ENCODE measurements at places on chromosomes 2 and 18.

- no peak for DNase-seq
Measured at GRCh38 chr2:61492476-61492875, 21.6 kb upstream of the USP34 start.

DNA sequence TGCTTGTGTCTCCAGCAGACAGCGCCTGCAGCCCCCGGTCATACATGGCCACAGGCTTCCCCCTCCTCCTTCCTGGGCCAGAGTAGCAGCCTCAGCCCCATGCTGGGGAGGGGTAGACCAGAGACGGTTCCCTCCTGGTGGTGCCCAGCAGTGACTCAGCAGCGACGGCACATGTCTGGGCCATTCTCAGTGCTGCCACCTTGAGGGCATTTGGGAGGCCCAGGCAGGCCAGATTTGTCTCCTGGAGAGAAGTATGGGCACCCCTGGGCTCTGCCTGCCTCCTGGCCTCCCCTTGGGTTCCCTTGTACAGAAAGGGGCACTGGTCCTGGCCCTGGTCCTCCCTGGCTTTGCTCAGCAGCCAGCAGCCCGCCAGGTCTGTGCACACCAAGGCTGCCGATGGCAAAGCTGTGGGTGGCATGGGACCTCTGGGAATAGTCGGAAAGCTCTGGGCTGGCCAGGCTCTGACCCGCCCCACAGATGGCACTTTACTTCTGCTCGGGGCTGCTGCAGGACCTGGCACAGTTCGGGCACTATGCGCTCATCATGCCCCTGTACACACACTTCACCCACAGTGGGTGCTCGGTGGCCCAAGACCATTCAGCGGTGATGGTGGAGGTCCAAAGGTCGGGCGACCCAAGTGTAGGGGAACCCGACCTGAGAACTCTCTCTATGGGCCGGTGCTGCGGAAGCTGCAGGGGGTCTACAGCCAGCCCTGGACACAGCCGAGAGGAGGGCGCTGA lies 11.4 kb upstream of the ALPI start:
- no peak for DNase-seq

GRCh38 chr18:50632895-50633515 lies 73.1 kb downstream of the MAPK4 start:
- no peak for DNase-seq

- no peak for DNase-seq
Measured at GRCh38 chr2:129233166-129233565, 746.3 kb upstream of the RAB6C start.

DNA sequence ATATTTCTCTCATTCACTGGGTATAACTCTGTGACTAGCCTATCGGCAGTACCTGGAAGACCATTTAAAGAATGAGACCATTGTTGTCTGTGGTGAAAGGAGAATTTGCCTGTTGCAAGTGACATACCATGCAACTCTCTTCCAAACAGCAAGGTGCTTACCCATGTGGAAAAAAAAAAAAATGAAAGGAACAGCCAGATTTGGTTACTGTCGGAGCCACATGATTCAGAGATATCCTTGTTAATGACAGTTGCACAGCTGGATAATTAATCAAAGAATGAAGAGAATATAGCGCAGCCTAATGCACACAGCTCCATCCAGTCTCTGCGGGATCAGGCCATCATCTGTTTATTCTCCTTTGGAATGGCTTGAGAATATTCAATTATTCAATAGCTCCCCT lies 141.8 kb downstream of the HRH4 start:
- DNase-seq: no peak

- no peak for DNase-seq
Measured at GRCh38 chr2:111710085-111710484, 173.9 kb downstream of the ANAPC1 start.

GRCh38 chr2:65278531-65278981 lies 50.9 kb downstream of the ACTR2 start:
- DNase-seq: no peak

DNA sequence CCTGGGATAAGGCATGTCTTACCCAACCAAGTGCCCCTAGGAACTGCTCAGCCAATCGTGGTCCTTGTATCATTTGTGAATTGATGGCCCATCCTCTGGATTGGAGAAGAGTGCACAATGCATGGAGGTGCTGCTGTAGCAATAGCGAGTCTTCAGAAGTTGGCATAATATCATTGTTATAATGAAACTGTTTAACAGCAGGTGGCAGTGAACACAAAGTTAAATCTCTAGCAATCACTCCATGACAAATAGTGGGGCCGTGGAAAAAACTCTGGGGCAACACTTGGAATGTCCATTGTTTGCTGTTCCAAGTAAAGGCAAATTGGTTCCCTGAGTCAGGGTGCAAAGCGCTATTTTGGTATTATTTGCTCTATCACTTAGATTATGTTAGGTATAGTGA lies 11.4 kb downstream of the REG1A start:
- no peak for DNase-seq

GRCh38 chr18:70428439-70428838 lies 139.6 kb downstream of the SOCS6 start:
- DNase-seq: no peak

GRCh38 chr18:58402247-58402646 lies 226.6 kb downstream of the ALPK2 start:
- no peak for DNase-seq

GRCh38 chr2:152445791-152446201 lies 110.8 kb downstream of the FMNL2 start:
- peak; percentile 60 for DNase-seq

- DNase-seq: no peak
Measured at GRCh38 chr2:48165070-48165753, 258.9 kb upstream of the FBXO11 start.

DNA sequence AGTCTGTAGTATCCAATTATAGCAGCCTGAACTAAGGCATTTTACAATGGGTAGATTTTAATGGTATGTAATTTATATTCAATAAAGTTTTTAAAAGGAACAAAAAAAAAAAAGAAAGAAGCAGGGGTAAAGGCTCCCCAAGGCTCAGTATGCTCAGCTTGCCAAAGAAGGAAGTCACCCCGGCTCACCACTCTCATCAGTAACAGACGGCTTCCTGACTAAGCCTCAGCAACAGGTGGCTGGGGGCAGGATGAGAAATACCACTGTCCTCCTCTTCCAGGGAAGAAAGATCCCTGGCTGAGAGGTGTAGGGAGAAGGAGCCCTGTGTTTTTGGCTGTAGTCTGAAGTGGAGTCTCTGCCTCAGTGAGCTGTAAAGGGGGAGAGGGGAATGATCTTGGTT lies 121.2 kb downstream of the ARHGEF4 start:
- no peak for DNase-seq

GRCh38 chr2:227524665-227525064 lies 52.7 kb downstream of the AGFG1 start:
- no peak for DNase-seq

DNA sequence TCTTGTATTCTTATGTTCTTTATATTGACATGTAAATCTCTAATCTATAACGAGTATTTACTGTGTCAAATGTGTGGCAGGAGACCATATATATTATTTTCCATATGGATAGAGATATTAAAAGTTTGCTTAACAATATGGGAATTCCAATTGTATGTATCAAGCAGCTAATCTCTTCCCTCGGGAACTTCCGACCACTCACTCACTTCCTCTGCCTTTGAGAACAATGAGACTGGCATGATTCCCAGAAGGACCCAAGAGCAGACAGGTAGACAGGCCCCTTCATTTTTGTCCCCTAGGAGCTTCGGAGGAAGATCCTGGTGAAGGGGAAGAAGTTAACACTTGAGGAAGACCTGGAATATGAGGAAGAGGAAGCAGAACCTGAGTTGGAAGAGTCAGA lies 24.1 kb downstream of the PLCD4 start:
- DNase-seq: no peak

DNA sequence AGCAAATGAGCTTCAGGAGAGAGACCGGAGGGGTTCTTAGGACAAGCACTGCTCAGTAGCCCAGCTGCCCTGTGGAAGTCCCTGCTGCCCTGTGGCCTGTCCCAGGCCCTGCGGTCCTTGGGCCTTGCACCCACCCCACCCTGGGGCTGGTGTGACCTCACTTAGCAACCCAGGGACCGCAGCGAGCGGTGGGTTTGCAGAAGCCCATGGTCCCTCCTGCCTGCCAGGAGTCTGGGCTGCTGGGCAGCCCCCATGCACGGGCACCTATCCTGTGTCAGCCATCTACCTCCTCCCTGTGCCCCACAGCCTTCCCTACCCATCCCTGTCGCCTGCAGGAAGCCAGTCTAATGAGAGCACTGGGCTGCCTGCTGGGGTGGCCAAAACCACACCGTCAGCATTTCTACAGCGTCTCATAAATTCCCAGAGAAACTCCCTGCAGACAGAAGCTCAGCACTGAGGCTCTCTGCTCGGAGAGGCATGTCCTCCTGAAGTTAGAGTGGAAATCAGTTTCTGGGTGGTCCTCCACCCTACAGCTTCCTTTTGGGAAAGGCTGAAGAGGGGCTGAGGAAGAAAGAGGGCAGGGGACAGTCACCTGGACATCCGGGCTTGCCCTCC lies 231.1 kb upstream of the HS6ST1 start:
- DNase-seq: no peak

GRCh38 chr2:173708806-173709205 lies 256.4 kb downstream of the SP3 start:
- no peak for DNase-seq

DNA sequence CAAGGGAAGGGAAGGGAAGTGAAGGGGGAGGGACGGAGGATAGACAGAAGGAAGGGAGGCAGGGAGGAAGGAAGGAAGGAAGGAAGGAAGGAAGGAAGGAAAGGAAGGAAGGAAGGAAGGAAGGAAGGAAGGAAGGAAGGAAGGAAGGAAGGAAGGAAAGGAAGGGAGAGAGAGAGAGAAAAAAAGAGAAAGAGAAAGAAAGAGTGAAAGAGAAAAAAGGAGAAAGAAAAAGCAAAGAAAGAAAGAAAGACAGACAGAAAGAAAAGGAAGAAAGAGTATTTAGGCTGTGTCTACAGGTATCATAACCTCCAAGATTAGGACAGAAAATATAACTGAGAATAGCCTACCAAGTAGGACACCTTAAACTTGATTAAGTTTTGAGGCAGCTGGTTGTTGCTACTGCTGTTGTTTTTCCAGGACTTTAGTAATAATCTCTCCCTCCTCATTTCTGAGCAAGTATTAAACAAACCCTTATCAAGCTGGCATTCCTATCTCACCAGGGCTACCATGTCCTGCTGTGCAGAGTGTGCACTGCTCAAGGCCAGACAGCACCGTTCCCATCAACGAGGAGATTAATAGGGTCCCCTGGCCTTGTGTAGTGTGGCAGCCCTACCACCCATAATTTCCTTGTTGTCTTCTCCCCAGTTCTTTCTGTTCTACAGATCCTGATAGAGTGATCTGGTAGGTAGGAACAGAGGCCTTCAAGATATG lies 90.5 kb upstream of the FHL2 start:
- DNase-seq: no peak

DNA sequence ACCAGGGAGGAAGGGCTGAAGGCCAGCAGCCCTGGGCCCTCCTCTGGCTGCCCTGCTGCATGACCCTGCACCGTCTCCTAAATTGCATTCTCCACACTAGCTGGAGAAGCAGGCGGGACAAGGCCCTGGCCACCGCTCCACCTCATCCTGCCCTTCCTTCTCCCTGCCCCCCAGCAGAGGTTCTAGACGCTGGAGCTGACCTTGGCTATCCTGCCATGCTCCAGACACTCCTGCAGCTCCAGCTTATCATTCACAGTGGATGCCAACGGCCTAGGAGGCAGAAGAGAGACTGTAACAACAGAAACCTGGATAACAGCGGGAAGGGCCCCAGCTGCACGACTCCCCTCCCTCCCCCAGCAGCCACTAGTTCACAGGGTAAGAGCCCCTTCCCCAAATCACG lies 68.4 kb upstream of the POMC start:
- no peak for DNase-seq

GRCh38 chr2:7281231-7282201 lies 364.3 kb downstream of the RNF144A start:
- no peak for DNase-seq

GRCh38 chr18:62846313-62846712 lies 131.0 kb downstream of the PHLPP1 start:
- no peak for DNase-seq
